KBM-7 (cell line): ENCODE measurements at places on chromosomes 2 and 18.

DNA sequence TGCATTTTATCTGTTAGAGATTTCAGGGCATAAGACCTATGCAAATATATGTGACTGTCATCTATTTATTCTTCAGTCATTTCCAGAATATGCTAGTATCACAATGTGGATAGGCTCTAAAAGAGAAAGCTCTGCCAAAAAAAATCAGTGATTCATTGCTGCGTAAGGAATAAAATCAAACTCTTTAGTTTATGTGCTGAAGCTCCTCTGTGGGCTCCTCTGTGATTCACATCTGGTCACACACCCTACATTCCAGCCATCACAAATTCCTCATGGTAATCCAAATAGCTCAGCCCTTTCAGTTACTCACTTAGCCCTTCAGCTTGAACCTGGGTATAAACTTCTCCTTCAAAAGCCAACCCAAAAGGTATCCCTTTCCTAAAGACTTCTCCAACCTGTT is 21.4 kb downstream of the DLGAP1 start:
- DNase-seq, result no peak

- no peak for DNase-seq
Observed at GRCh38 chr18:47883771-47884413, 46.6 kb downstream of the SMAD2 start.

GRCh38 chr2:173869244-173870229 is 95.6 kb downstream of the SP3 start:
- no peak for DNase-seq

DNA sequence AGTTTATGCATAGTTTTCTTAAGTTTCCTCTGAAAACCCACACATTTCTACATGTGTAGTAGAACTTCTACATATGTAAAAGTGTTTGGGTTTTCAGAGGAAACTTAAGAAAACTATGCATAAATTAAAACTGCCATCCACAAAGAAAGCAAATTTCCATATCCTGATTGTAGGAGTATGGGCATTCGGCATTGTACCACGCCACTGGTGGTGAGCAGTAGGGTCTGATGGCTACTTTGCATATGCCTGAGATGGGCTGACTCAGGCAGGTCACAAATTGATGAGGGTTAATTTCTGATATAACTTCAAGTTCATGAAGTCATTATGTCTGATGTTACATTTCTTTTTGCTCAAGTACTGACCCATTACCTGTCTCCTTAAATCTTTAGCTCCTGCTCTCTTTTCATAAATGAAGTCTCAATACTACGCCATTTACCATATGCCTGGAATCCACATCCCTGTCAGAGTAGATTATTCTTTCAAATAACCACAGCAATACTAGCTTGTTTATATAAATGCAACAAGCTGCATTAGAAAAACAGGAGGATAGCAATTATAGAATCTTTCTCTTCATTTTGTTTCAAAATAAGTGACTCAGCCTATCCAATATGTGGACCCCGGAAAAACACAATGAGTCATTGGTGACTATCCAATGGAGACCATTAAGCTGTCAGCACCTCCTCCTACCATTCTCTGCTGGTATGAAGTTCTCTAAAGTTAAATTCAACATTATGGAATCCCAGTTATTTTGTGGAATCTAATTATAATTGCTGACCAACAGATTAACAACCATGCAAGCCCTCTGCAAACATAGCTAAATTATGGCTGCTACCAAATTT is 355.2 kb upstream of the UBE2E3 start:
- no peak for DNase-seq

GRCh38 chr18:68925268-68925667 is 127.4 kb downstream of the CCDC102B start:
- DNase-seq, result no peak
